ENCODE measurements at places on chromosomes 16 and 17.

- no peak for DNase-seq
These were observed 10.4 kb upstream of the GOT2 start for GRCh38 chr16:58744497-58744896.

DNA sequence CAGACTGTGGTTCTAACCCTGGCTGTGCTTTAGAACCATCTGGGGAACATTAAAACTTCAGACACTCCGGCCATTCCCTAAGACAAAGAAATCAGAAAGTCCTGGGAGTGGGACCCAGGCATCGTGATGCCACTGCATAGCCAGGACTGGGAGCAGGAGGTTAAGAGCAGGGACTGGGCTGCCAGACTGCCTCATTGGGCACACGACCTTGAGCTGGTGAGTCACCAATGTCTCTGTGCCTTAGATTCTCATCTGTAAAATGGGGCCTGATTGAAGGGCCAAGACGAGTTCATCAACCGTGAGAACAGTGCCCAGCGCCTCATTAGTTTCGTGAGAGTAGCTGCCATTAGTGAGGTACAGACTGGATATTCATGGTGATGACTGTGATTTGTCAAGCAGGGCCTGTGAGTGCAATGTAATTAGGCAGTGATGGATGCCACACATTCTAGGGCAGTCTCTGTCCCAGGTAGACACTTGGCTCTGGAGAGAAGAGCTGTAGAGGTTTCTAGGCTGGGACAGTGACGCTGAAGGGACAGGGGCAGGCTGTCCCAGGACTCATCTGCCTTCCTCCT, 196.8 kb downstream of the NTN1 start:
- no peak for DNase-seq

GRCh38 chr16:49564496-49565229, 191.1 kb downstream of the C16orf78 start:
- DNase-seq = no peak

- DNase-seq = no peak
These were observed 16.6 kb downstream of the PLD6 start for GRCh38 chr17:17189559-17189958.

DNA sequence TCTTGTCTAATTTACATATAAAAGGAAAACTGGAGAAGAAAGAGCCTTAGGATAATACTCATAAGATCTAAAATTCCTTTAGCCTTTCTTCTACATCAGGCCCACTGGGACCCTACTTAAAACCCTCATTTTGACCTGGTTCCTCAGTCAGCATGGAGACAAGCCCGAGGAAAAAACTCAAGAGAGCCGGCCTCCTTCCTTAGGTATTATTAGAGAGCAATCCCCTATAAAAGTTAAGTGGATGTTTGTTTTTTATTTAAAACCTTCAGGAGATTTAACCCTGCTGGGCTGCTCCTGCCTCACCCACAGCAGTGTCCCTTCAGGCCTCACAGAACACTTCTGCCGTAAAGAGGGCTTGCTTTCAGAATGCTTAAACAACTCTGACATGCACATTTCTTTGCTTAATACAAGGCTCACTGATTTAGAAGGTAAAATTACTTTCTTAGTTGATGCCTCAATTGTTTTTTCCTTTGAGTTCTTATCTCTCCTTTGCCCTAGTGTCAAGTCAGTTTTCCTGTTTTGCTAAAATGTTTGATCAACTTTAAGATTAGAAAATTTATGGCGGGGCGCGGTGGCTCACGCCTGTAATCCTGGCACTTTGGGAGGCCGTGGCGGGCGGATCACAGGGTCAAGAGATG, 145.6 kb upstream of the TBX2 start:
- DNase-seq = no peak

DNA sequence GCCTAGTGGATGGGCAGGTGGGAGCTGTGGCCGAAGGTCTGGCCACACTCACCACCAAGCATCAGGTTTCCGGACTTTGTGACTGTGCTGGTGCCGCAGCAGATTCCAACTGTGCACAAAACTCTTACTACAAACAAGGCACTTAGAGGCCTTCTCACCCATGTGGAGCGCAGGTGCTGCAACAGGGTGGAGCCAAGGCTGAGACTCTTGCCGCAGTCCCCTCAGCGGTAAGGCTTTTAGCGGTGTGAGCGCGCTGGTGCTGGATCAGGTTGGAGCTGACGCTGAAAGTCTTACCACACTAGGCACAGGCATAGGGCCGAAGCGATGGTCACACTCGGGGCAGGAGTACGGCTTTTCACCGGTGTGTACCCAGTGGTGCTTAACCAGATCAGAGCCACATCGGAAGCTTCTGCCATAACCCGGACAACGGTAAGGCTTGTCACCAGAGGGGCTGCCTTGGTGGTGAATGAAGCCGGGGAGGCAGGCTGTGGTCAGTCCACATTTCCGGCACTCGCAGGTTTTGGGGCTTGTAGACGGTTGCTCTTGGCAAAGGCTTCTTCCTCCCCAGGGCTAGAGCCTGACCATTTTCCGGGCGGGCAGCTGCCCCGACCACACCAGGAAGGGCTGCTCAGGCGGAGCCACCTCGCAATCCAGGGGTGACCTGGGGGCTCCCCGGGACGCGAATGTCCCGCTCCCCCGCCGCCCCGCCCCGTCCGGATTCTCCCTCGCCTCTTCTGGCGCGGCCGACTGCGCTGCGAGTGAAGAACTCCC, 1.0 kb upstream of the ARMC5 start:
- DNase-seq = peak; percentile 43

GRCh38 chr16:60279061-60279665, 1545.0 kb upstream of the GOT2 start:
- DNase-seq = no peak

- DNase-seq = no peak
These were observed 22.0 kb downstream of the BAHCC1 start for GRCh38 chr17:81417049-81417878.

- no peak for DNase-seq
These were observed 10.9 kb upstream of the NT5C start for GRCh38 chr17:75142236-75142971.

DNA sequence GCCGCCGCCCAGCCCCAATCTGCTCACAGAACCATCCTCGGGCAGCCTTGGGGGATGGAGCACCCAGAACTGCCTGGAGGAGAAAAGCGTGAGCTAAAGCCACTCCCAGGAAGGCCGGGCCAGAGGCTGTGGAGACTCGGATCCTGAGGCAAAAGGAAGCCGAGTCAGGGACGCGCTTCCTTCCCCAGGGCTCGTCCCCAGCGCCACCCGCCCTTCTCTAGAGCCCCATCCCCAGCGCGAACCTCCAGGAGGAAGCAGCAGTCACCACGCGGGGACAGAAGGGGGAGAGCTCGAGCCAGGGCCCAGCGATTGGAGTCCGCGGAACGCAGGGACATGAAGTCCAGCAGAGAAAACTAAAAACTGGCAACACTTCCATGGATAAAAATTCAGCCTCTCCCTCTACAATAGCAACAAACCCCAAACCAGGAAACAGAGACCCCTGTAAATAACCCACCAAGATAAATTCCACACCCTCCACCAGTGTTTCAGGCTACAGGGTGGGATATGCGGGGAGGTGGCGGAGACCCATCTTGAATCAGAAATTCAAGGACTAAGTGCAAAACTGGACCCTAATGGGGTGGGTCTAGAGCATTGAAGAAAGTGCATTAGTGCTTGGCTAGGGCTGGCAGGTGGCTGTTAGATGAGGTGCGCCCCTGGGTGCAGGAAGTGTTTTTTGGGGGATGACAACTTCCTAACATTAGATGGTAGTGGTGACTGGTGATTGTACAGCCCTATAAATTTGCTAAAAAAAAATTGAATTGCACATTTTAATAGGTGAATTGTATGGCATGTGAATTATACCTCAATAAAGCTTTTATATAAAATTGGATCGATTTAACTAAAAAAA, 116.1 kb upstream of the METRNL start:
- peak; percentile 80 for DNase-seq

GRCh38 chr17:2693561-2694380, 17.8 kb downstream of the CLUH start:
- no peak for DNase-seq

GRCh38 chr16:56275076-56275475, 83.8 kb downstream of the GNAO1 start:
- DNase-seq = no peak

DNA sequence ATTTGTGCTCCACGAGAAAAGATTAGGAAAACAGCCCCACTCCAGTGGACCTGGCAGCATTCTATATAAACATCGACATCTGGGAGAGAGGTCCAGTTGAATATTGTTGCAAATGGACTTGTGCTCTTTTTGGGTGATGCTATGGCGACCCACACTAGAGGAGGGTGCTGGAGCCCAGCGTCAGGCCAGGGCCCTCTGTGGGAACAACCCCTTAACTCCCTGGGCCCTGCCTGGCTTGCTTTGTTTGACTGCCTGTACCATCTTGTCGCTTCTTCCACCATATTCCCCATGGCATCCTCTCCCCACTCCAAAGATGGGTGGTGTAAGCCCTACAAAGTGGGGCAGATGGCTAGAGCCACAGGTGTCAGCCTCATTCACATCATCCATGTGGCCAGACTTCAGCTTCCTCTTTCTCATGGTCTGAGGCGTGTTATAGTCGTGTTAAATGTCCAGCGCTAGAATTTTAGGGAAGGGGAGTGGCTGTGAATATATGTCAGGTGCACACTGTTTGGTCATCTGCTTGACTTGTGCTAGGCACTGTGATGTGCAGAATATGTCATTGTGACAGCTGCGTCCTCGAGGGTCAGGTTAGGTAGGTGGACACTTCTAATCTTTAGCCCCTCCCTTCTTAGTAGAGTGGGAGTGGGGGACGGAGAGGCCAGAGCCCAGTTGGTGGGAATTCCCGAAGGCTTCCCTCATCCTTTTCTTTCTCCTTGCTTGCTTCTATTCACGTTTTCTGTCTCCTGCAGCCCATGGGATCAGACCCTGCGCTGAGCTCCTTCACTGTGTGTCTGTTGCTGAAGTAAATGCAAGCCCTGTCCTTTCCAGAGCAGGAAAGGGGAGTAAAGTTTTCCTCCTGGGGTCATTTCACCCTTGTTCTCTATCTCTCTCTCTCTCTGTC, 49.8 kb downstream of the MPRIP start:
- DNase-seq = no peak

GRCh38 chr17:67912656-67913055, 83.6 kb downstream of the C17orf58 start:
- DNase-seq = no peak

DNA sequence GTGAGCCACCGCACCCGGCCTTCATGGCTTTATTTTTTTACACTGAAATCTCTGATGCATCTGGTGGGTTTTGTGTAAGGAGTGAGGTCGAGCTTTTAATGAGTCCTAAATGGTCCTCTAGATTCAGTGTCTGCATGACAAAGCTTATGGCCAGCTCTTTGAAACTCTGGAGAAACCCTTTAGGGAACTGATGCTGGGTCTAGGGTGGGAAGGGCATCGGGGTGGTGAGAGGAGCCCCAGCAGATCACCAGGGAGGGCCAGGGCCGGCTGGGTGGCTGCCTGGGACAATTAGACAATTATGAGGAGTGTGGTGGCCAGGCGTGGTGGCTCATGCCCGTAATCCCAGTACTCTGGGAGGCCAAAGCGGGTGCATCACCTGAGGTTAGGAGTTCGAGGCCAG, 93.9 kb downstream of the SEC14L1 start:
- DNase-seq = no peak

DNA sequence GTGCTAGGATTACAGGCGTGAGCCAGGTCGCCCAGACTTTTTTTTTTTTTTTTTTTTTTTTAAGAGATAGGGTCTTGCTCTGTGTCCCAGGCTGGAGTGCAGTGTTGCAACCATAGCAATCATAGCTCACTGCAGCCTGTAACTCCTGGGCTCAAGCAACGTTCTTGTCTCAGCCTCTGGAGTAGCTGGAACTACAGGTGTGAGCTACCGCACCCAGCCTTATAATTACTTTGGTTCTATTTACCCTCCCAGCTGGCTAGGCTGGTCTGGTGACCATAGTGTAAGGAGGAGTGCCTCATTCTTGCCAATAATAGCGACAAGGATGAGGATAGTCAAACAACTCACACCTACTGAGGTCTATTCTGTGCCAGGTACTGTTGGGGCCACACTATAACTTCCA, 39.6 kb upstream of the USP7 start:
- no peak for DNase-seq

DNA sequence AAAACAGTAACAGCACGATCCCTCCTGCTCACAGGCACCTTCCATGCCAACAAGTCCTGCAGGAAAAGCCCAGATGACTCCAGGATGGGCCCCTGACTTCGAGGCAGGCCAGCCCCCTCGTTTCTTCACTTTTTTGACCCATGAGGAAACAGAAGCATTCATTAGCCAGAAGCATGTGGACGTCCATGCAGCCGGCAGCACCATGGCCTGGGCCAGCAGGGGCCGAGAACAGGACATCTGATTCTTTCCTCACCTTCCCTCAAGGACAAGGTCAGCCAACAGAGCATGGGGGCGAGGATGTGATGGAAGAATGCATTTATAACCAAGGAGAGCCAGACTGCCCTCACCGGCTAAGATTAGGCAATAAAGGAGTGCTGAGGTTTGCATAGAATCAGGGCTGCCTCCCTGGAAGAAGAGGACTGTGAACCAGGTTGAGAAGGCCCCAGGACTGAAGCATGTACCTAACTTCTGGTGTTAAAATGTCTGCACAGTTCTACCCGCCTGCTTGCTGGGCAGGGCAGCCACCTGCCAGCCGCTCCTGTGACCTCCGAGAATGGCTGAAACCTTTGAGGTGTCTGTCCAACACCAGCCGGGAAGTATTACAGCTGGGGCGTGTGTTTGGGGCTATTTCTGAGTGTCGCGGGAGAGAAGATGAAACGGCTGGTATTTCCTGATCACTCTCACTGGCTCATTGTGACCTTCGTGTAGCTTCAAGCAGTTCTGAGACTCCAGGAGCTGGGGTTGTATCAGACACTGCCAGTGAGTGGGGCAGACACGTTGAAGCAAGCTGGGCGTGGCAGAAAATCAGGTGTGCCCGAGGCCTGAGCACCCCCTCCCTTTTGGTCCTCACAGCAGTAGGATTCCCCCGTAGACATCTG, 94.0 kb upstream of the TNRC6C start:
- DNase-seq = no peak

- no peak for DNase-seq
These were observed 145.9 kb upstream of the LHX1 start for GRCh38 chr17:36791150-36791941.

GRCh38 chr17:60371818-60372510, 20.0 kb downstream of the USP32 start:
- no peak for DNase-seq

DNA sequence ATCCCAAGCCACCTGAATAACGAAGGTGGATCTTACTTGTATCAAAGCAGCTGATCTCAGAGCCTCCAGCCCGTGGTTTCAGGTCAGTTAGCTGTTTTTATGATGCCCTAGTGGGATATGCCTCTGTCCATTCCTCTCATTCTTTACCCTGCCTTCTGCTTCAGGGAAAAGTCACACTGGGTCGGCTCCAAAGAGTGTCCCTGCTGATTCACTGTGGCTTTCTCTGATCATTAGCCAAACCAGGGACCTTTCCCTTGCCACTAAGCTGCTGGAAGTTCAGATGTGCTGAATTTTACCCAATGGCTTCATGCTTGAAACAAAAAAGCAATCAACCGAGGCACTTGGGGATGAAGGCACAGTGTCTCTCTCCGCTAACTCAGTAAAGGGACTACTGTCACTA, 170.2 kb upstream of the SALL1 start:
- no peak for DNase-seq

DNA sequence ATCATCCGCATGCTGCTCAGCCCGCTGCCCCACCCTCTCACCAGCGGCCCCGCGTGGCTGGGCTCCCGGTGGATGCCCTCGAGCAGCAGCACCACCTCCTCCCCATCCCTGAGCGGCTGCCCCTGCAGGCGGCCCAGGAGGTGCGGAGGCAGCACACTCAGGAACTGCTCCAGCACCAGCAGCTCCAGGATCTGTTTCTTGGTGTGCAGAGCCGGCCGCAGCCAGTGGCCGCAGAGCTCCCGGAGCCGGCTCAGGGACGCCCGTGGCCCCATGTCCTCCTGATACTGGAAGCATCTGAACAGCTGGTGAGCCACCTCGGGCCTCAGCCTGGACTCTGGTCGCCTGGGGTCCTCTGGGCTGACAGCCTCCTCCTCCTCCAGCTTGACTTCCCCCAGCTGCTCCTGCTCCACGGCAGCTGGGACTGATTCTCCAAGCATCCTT, 6.6 kb downstream of the ZSCAN10 start:
- DNase-seq = peak; percentile 35

Measured in BE2C (cell line).